AG10803 (cell line): ENCODE measurements at places on chromosomes 2 and 18.

- no peak for DNase-seq
Observed at GRCh38 chr18:69981948-69982347, 34.3 kb upstream of the CD226 start.

DNA sequence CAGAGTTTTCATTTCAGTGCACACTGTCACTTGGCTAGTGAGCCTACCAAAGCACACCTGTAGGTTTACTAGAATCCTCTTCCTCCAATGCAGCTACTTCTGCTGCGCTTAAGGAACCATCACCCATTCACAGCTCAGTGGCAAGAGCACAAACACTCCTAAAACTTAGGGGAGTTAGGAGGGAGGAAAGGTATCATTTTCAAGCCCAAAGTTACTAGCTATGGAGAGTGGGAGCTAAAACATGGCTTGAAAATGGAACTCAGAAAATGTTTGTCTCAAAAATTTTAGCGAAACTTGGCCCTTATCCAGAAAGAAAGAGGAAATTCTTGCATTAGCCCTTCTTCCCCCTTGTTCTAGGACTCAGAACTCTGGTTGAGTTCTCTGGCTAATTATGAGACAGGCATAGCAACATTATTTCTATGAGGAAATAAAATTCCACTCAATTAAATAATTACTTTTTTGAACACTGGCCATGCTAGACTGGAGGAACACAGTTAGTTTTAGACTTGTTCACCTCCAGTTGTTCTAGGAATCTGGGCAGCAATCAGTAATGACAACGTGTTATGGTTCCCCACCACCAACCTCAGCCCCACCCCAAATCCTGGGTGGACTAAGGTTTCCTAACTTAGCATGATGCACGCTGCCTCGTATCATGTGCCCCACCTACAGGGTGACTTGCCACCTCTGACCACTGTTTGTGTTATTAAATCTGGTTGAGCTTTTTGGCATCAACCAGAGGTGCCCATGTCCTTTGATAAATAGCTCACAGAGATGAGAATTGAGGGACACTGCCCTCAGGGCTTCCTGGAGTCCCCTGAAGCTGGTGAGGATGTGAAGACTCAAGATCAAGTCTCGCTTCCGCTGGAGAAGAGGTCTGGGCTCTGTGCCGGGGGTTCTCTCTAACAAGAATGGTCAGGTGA lies 32.8 kb downstream of the LPIN2 start:
- DNase-seq: no peak

- DNase-seq: peak; percentile 84
Observed at GRCh38 chr2:101540518-101540917, 65.6 kb upstream of the RFX8 start.

- DNase-seq: no peak
Observed at GRCh38 chr2:85780316-85781012, 26.7 kb downstream of the ATOH8 start.

- DNase-seq: no peak
Observed at GRCh38 chr2:240877460-240878340, 9.1 kb downstream of the AGXT start.

DNA sequence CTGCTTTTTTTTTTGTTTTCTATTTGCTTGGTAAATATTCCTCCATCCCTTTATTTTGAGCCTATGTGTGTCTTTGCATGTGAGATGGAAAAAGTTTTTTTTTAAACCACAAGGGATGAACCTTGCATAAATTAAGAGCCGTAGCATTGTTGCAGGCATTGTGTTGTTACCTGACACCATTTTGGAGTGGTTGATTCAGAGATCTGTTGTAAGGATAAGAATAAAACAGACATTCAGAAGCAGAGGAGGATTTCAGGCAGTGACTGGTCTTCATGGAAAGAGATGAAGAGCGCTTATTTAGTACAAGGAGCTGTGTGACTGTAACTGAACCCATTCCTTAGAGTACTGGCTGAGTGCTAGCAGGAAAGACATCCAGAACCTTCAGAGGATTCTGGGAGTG lies 101.2 kb downstream of the LTBP1 start:
- no peak for DNase-seq

DNA sequence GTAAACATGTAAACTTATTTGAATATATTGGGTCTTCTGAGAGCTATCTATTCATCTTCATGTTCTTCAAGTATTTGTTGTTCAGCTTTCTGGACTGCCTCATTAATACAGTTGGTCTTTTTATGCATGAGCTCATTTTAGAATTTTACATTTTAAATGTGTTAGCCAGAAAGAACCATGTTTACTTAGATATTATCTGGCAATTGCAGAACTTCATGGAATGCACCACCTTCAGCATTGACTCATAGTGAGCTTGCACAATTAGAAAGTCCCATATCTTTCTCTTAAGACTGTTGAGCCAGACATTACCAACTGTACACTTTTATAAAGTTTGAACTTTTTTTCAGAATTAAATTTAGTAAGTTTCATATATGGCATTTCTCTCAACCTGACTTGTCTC lies 536.7 kb downstream of the RIT2 start:
- peak; percentile 27 for DNase-seq

DNA sequence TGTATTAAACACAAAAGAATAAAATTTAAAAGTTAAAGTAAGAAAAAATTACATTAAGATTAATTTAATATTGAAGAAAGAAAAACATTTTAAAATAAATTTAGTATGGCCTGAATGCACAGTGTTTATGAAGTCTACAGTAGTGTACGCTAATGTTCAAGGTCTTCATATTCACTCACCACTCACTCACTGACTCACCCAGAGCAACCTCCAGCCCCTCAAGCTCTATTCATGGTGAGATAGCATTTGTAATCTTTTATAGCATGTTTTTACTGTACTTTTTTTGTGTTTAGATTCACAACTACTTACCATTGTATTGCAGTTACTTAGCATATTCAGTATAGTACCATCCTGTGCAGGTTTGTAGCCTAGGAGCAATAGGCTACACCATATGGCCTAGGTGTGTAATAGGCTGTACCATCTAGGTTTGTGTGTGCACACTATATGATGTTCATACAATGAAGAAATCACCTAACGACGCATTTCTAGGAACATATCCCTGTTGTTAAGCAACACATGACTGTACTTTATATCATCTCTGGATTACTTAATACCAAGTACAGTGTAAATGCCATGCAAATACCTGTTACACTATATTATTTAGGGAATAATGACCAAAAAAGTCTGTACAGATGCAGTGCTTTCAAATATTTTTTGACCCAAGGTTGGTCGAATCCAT lies 144.0 kb upstream of the IL1R2 start:
- no peak for DNase-seq

- no peak for DNase-seq
Observed at GRCh38 chr2:47031909-47032668, 116.5 kb upstream of the MCFD2 start.

DNA sequence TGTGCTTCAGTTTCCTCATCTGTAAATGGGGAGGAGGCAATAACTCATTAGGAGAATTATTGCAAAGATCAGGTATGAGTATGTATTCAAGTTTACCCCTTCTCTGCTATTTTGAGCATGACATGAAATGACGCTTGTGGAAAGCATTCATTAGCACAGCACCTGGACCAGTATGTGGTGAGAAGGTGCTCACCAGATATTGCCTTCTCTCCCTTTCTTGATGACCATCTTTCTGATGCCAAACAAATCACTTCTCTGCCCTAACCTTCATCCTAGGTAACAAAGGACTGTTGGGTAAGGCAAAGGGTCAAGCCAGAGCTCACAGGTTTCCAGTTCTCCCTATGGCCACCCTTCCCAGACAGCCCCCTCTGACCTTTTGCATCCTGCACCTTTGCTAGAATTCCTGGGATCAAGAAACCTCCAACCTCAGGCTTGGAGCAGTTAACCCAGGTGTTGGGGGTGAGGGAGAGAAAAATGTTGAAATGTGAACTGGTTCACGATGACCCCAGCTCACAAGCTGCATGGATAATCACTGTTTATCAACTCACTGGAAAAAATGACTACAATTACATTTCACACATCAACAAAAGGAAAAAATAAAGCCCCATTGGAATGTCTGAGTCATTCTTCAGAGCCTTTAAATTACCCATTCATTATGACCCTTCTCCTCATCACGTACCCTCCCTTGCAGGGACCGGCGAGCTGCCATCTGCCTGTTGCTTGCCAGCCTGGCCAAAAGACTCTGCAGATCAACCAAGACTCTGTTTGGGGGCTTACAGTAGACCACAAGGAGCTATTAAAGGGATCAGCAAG lies 41.6 kb downstream of the LBH start:
- DNase-seq: peak; percentile 84

- DNase-seq: no peak
Observed at GRCh38 chr18:37457341-37457740, 108.3 kb downstream of the CELF4 start.

- peak; percentile 88 for DNase-seq
Observed at GRCh38 chr2:224570328-224570993, 14.7 kb downstream of the CUL3 start.

DNA sequence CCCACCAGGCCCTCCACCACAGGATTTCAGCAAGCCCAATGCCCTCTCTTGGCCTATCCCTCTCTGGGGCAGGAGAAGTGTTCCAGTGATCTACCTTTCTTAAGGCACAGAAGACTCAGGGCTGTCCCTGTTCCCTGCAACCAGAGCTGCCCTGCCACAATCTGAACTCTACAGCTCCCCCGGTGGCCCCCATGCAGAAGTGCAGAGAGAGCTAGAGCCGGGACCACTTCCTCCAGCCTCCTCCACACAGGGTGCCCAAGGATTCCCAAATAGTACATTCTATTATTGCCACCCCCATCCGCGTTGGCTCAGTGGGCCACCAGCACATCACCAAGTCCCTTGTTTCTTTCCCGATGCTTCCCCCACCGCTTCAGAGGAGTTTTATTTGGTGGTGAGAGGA lies 114.8 kb upstream of the PTPRM start:
- DNase-seq: peak; percentile 18

- no peak for DNase-seq
Observed at GRCh38 chr18:32918692-32919250, 145.9 kb upstream of the KLHL14 start.

DNA sequence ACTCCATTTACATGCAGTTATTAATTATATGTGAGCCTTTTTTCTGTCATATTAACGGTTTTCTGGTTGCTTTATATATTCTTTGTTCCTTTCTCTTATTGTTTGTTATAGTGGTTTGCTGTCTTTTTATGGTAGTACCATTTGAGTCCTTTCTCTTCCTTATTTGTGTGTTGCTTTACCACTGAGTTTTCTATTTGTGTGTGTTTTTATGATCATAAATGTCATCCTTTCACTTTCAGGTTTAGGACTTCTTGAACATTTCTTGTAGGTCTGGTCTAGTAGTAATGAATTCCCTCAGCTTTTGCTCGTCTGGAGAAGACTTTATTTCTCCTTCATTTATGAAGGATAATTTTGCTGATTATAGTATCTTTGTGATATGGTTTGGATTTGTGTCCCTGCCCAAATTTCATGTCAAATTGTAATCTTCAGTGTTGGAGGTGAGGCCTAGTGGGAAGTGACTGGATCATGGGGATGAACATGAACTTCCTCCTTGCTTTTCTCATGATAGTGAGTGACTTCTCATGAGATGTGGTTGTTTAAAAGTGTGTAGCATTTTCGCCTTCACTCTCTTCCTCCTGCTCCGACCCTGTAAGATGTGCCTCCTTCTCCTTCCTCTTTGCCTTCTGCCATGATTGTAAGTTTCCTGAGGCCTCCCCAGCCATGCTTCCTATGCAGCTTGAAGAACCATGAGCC lies 11.5 kb downstream of the GCC2 start:
- no peak for DNase-seq

DNA sequence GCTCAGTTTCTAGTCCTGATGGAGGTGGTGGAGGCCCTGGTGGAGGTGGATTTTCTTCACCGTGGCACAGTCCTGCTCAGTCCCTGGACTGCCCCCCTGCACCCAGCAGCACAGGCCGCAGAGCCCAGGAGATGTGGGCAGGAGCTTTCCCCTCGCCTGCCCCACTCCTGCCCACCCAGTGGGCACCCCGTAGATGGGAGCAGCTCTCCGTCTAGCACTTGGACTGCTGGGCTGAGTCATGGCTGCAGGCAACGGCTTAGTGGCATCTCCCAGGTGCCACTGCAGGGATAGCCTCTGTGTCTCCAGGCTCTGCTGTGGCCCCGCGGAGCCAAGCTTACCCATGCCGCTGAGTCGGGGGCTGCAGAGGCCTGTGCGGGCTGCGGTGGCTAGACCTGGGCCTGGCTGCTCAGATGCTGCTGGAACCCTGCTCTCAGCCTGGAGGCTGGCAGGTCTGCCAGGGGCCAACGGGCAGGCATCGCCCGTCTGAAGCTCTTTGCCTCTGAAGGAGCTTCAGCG lies 92.3 kb upstream of the CTDP1 start:
- no peak for DNase-seq

GRCh38 chr18:62713651-62714247 lies 1.6 kb upstream of the PHLPP1 start:
- no peak for DNase-seq

DNA sequence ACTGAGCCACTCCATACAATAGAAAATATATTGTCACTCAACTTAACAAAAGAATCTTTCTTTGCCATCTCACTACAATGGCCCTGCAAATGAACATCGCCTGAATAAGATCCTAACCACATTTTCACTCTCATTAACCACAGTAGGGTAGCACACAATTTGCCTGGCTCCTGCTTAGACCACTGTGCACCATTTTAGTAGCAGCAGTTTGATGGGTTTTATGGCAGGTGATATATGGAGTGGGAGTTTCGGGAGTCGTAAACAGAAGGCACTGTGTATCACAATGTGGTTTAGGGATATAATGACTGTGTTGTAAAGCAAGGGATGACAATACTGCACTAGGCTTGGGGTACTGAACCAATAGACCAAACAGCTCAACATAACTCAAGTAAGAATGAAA lies 617.4 kb downstream of the BCL11A start:
- no peak for DNase-seq

DNA sequence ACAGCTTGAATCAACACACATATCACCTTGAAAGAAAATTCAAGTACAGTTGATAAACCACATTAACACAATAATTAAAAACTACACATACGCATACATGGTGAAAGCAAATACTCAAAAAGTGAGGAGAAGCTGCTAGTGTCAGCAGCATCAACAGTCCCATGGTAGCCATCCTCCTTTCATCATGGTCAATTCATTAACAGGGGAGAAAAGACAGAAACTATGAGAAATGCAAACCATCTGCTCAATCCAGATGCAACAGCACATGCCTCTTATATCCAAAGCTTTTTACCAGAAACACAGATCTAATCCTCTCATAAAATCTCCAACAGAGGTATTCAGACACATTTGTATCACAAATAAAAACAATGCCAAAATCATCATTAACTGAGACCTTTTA lies 81.9 kb upstream of the CHRNA1 start:
- peak; percentile 51 for DNase-seq

DNA sequence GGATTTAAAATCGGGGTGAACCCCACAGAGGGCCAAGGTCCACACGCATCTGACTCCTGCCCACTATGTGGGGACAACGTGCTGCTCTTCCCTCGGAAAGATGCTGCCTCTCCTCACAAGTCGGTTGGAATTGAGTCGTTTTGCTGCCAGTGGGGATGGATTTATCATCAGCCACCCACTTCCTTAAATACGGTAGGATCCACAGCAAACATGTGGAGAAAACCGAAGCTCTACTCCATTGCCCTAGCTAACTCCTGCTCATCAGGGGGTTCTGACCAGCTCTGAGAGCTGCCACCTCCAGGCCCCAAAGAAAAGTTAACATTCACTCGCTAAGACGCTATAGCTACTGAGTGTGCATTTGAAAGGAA lies 80.9 kb downstream of the CHRNA1 start:
- peak; percentile 67 for DNase-seq

- DNase-seq: no peak
Observed at GRCh38 chr2:11745613-11746375, 638 bp upstream of the LPIN1 start.

- no peak for DNase-seq
Observed at GRCh38 chr18:43079422-43079821, 36.1 kb downstream of the RIT2 start.

GRCh38 chr2:1739961-1740715 lies 4.2 kb downstream of the PXDN start:
- DNase-seq: no peak
